ENCODE measurements at places on chromosomes 3 and 15. TPM values are rescaled to one million over a fixed set of nuclear protein-coding genes. Genes with fewer than 3 reads are reported as not detected.
A peak's percentile ranks its signal among the peaks of the same experiment; 100 is the strongest.

The ERC2 gene
- total RNA-seq, result 15.4 TPM

The SNRPN gene
- total RNA-seq, result 893 TPM

The CX3CR1 gene
- 0.09 TPM for total RNA-seq

The WDR49 gene
- total RNA-seq, result 0.90 TPM

- H3K27ac ChIP-seq, result no peak overlapping the region
- no peaks in the 10 kb centered on the region for H3K4me1 ChIP-seq
- no peak overlapping the region for H3K4me3 ChIP-seq
- no peaks in the 10 kb centered on the region for H3K27me3 ChIP-seq
- no peak for DNase-seq
These were observed 627.5 kb upstream of the LMCD1 start for GRCh38 chr3:7874116-7874515.

- H3K4me3 ChIP-seq, result no peak overlapping the region
- no peaks in the 10 kb centered on the region for H3K4me1 ChIP-seq
- DNase-seq, result peak; percentile 27
- no peak overlapping the region for H3K27ac ChIP-seq
- no peaks in the 10 kb centered on the region for H3K27me3 ChIP-seq
These were observed 8.6 kb downstream of the TLR9 start for GRCh38 chr3:52216585-52217408.

DNA sequence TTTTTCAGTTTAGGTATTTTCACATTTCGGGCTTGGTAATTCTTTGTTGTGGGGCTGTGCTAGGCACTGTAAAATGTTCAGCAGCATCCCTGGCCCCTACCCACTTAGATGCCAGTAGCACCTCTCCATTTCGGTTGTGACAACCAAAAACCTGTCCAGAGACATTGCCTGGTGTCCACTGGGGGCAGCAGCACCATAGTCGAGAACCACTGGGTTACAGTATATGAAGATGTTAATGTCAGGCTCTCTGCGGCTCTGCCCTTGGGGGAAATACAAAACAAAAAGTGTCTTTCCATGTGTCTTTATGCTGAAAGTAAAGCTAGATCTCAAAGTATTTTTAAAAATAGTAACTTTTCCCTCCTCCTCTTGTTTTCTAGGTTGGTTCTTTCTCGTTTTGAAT lies 177.2 kb downstream of the ITPR1 start:
- DNase-seq, result peak; percentile 52
- no peaks in the 10 kb centered on the region for H3K36me3 ChIP-seq
- no peaks in the 10 kb centered on the region for H3K27me3 ChIP-seq
- no peak overlapping the region for H3K27ac ChIP-seq
- no peaks in the 10 kb centered on the region for H3K4me1 ChIP-seq

DNA sequence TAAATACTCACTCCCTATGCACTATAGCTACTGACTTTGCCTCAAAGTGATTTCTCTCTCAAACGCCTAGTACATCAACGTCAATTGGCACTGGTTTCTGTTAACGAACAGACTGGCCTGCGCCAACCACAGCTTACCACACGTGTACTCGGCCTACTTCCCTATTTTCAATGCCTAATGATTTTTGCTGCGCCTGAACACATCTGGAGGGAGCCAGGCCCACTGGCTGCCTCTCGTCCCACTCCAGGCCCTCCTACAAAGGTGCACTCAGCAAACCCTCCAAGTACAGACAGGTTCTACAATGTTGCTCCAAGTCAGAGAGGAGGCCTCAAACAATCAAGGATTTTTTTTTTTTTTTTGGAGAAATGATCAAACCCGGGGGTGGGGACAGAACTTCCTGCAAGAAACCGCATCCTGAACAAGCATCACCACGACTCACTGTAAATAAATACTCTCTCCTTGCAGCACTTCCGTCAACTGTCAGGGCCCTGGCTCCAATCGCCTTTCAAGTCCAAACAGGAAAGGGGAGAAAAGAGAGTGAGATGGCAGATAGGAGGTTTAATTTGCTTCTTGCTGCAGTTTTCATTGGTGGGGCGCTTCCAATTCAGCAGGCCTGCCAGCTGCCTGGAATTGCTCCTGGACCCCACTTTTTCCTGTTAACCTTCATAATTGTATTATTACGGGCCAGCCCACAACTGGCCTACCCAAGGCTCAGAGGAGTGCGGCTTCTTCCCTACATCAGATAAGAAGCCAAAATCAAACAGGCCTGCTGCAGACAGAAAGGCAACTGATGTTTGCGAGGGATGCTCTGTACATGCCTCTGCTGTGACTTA lies 139.3 kb downstream of the FOXP1 start:
- no peak for DNase-seq
- no peaks in the 10 kb centered on the region for H3K27me3 ChIP-seq
- H3K4me3 ChIP-seq, result no peak overlapping the region
- H3K27ac ChIP-seq, result no peak overlapping the region
- no peaks in the 10 kb centered on the region for H3K36me3 ChIP-seq
